ENCODE measurements at places on chromosomes 7 and 10. TPM values are rescaled to one million over a fixed set of nuclear protein-coding genes. Genes with fewer than 3 reads are reported as not detected.
A peak's percentile ranks its signal among the peaks of the same experiment; 100 is the strongest.

DNA sequence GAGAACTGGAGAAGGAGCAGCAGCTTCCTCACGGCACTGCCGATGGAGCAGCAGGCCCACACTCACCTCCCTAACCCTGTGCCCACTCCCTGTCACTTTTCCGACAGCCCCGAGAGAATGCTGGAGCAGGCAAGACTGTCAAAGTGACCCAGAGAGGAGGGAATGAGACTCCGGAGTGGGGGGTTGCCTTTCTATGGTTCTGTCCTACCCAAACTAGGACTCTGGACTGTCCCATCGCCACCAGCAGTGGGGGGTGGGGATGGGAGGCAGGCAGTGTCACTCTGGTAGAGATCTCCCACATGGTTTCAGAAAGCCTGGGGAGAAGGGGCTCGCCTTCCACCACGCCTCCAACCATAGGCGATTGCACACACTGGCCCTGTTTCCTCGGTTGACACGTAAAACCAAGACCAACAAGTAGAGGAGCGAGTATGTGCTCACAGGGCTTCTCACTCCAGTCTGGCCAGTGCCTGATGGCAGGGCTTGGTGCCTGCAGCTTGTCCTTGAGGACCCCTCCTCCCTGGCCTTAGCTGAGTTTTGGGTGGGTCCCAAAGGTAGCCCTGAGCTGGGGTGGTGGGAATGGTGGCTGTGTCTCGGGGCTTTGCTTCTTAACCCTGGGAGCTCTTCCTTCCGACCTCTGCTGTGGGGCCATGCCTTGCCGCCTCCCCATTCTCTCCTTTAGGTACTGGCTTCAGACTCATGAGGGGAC lies 148.5 kb downstream of the PTPN20 start:
- no peak for DNase-seq

DNA sequence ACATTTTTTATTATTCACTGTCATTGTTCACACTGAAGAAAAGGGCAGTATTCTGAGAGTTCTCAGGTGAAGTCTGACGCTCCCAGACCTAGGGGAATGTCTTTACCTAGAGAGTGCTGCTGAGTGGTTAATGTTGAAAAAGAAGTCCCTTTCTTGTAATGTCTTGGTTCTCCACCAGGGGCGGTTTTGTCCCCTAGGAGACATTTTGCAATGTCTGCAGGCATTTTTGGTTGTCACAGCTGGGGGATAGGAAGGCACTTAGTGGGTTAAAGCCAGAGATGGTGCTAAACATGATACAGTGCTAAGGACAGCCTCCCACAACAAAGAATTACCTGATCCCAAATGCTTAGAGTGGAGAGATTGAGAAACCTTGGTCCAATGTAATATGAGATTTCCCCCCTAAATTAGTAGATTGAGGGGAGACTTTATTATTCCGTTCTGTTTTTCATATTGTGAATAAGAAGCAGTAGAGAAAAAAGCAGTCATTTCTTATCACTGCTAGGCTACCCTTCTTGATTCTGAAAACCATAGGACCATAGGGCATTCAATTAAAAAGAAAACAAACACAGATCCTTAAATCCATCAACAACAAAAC lies 13.1 kb downstream of the UMAD1 start:
- peak; percentile 58 for DNase-seq

CHN2 gene
- 4.3 TPM for total RNA-seq

- DNase-seq = no peak
Observed at GRCh38 chr10:75197066-75197465, 13.5 kb upstream of the VDAC2 start.

DNA sequence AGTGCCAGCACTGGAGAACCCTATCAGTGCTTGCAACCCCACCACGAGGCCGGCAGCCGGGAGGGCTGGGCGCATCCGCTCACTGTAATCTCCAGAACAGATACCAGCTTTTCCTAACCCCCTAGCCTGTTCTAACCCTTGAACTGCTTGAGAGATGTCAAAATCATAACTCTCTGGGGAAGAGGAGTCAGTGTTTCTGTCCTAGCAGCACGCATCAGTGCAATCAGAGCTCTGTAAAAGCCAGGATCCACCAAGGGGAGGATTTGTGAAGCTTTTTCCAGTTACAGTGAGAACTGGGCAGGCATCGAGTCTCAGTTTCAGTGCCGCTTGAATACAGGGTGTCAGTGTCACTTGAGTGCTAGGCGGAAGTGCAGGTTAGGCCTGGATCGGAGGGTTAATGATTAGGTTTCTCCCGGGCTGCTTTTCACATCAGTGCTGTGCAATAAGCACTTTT lies 104.5 kb upstream of the INSYN2A start:
- DNase-seq = no peak

DNA sequence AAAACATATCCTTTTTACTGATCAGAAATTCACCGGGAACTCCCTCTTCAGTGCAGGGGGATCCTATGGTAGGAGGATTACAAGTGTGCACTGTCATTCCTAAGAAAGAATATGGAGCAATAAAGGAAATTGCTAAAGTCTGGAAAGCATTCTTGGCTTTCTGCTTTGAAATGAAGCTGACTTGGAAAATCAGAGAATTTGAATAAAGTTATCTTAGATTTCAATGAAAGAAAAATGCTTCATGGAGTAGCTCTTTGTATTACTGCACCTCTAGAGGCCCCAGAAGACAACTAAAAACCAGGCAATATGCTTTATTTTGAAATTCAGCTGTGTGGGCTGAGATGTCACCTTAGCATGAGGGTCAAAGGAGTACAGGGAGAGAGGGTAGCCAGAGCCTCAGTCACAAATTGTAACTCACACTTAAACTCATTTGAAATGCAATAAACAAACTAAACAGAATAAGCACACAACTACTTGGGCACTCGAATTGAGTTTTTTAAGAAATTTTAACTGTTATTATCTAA lies 102.5 kb downstream of the IMMP2L start:
- no peak for DNase-seq

DNA sequence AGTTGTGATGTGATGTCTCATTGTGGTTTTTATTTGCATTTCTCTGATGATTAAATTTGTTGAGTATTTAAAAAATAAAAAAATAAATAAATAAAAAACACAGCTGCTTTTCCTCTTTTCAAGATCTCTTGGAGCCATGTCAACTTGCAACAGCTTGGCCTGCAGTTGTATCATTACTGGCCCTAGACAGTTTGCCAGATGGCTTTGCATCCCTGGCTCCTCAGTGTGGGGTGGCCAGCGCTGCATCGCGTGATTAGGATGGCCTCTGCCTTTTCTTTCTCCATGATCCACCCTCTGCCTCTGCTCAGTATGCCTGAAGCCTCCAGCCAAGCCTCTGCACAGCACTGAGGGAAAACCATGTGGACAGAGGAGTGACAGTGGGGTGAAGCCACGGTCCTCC lies 96.8 kb downstream of the PPP1R3C start:
- DNase-seq = no peak

DNA sequence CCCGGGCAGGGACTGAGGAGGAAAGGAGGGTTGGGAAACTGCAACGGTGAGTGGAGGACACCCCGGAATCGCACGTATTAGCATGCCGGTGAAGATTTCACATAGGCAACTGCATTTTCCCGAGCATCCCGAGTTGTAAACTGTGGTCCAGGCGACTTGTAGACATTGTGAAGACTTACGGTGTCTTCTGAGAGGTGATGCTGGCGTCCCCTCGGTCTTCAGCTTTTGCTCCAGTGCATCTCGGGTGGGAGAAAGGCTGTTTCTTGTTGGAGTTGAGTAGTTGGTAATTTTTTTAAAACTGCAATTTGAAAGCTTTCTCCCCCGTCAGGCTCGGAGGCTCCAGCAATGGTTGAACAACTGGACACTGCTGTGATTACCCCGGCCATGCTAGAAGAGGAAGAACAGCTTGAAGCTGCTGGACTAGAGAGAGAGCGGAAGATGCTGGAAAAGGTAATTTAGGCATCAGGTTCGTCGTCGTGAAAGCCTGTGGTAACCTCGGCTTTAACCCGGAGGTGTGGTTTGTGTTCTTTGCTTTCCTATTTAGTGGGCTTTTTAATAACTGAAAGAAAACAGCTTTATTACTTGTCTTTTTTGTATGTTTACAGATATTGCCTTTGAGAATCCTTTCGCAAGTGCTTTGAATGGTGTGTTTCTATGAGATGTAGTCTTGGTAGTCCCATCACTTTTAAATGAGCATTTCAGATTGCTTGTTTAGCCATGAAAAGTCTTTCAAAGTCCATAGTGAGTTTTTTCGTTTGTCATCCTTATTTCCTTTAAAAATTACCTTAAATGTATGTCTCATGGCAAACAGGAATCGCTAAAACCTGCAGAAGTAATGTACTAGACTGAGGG lies 687 bp downstream of the HELLS start:
- peak; percentile 59 for DNase-seq

IKZF1 gene
- not detected for total RNA-seq

CRYGN gene
- total RNA-seq = not detected

DNA sequence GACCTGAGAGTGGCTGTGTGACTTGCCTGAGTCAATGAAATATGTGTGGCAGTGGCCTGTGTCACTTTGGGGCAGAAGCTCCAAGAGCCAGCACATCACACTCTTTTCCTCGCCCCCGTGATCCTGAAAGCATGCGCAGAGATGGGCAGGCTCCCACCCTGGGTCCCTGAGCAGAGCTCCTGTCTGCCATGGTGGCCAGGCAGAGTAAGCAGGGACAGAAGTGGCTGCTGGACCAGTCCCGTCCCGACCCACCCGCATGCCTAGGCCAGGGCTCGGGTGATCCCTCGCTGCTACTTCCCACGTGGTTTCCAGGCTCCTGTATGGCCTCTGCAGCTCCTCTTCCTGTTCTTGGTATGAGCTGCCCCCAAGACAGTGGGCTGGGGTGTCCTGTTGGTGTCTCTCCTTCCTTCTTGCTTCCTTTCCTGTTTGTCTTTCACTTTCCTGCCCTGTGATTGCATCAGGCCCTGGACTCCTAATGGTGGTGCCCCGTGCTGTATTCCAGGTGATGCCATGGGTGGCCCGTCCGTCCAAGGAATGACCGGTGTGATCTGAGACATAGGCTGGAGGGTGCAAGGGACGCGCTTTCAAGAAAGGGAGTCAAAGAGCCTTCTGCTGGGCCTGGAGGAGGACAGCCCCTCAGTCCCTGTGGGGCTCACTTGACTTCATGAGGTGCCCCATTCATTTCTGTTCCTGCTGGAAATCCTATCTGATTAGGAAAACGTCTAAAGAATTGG lies 71.4 kb upstream of the SHH start:
- DNase-seq = no peak

- no peak for DNase-seq
Observed at GRCh38 chr7:151806952-151807775, 69.8 kb downstream of the PRKAG2 start.

- peak; percentile 77 for DNase-seq
Observed at GRCh38 chr10:62384057-62384446, 9.9 kb downstream of the ZNF365 start.

DNA sequence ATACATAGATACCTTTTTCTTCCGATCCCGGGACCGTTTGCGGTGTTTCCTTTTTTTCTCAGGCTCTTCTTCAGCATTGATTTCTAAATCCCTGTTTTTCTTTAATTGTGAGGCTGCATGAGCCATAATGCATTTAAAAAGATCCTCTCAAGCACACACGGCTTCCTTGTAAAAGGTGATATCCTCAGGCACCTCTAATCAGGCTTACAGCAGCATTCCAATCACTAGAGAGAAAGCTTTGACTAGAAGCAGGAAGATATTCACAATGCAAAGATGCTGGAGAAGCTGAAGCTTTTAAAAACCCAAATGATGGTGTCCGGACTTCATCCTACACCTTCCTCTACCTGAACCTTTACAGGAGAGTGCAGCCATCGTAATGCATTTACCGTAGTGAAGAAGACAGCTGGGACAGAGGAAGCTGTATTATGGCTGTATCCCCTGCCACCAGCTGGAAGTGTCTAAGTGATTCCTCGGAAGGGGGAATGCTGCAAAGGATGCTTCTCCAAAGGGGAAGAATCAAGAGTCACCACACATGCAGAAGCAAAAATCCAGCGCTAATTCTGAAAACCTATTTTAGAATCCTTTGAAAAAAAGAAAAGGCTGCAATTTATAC lies at the start of gene ANK3:
ANK3 (minus strand) TSS at position 463 of the 613 bp plus-strand sequence; CDS start at position 126, 337 bp downstream.
- no peak for DNase-seq

- DNase-seq = no peak
Observed at GRCh38 chr10:34320265-34320664, 494.8 kb downstream of the PARD3 start.

DNA sequence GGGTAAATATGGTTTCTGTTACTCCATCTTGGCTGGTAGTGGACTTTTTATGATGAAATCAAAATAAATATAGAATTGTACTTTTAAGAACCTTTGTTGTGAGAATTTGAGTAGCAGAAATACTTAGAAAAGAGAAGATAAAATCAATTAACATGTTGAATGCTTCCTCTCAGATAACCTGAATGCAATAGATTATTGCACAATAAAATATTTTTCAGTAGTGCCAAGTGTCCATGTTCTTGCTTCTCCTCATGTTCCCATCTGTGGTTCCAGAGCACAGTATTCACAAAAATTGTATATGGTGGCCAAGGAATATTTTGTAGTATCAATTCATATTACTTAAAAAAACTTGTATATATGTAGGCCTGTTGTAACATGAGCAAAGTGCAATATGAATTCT lies 45.9 kb upstream of the IFRD1 start:
- DNase-seq = no peak

DNA sequence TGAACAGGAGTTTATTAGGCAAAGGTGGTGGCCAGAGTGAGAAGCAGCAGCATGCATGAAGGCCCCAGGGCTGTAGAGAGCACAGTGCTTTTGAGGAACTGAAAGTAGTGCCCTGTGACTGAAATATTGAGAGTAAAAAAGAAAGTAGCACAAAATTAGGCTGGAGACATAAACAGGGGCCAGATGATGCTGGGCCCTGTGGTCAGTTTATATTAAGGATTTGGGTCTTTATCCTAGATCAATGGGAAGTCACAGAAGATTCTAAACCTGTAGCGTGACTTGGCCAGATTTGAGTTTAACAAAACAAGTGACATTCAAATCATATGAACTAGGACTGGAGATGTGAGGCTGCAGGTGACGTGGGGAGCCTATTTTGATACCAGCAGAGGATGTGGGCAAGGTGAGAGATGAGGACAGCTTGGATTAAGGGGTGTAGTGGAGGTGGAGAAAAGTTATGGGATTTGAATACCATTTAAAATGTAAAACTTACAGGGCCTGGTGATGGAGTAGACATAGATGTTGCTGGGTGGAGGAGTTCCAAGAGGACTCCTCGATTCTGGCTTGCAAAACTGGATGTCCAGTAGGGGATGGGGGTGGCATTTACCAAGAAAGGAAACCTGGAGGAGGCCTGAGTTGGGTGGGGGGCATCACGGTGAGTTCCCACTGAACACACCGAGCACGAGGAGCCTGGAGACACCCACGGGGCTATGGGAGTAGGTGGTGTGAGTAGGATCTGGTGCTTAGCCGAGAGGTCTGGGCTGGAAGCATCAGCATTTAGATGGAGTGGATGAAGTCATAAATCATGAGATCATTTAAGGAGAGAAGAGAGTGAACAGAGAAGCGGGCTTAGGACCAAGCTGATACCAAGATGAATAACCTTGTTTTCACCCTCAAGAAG lies 52.8 kb downstream of the HHEX start:
- DNase-seq = no peak

DNA sequence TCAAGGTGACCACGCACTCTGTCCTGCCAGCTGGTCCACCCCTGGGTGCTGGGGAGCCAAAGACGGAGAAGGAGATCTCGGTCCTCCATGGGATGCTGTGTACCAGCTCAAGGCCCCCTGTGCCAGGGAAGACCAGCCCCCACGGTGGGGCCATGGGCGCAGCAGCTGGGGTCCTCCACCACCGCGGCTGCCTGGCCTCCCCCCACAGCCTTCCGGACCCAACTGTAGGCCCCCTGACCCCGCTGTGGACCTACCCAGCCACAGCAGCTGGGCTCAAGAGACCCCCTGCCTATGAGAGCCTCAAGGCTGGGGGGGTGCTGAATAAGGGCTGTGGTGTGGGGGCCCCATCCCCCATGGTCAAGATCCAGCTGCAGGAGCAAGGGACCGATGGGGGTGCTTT lies 5.4 kb downstream of the NYAP1 start:
- no peak for DNase-seq

- DNase-seq = no peak
Observed at GRCh38 chr7:106572394-106573124, 88.4 kb downstream of the CCDC71L start.

Data from HT-29 (cell line).